Cardiac septum (tissue), 1 donor: ENCODE measurements at places on chromosomes 3 and 15. TPM values are rescaled to one million over a fixed set of nuclear protein-coding genes. Genes with fewer than 3 reads are reported as not detected.

DNA sequence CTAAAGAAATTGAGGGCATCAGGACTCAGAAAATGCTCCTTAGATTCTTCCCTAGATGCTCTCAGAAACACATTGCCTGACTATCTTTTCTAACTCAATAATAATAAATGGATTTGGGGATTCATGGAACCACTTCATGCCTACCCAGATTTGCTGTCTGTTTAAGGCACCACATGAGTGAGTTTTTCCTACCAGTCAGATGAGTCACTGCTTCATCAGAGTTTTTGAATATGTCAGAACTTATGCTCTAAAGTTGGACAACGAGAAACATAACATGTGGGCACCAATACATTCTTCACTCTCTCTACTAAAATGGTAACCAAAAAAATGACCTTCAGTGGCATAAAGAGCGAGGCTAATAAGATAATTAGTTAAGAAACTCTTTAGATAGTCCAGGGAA lies 1135.1 kb downstream of the TUSC7 start:
- no peak for DNase-seq

DNA sequence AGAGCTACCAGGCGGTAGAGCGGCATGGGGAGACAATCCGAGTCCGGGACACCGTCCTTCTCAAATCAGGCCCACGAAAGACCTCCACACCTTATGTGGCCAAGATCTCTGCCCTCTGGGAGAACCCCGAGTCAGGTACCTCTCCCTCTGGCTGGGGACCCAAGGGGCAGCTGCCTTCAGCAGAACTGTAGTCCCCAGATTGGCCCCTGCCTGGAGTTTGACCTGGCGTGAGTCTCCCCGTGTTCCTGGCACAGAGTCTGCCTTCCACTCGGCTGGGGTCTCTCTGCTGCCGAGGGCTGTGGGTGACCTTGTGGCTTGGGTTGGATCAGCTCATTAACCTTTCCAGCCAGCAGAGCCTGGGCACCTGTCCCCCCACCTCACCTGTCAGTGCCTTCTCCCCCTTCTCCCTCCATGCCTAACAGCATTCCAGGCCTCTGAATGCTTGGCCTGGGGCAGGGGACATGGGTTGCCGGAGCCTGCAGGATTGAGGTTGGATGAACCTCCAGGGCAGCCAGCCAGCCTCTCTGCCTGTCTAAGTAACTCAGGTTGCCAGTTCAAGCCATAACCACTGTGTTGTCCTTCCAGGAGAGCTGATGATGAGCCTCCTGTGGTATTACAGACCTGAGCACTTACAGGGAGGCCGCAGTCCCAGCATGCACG lies 6.8 kb upstream of the CHST14 start:
- no peak for DNase-seq

DNA sequence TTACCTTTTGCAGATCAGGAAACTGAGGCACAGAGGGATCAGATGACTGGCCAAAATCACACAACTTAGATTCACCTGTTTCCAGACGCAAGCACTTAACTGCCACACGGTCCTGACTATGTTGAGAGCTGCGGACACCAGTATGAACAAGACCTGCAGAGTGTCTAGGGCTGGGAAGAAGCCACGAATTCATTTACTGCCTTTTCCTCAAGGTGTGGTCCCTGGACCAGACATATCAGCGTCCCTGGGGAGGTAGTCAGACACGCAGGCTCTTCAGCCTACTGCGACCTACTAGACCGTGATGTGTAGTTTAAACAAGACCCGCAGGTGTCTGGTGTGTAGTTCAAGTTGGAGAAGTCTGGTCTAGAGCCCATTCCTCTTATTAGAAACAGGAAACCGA lies 541 bp upstream of the SLC6A11 start:
- no peak for DNase-seq

DNA sequence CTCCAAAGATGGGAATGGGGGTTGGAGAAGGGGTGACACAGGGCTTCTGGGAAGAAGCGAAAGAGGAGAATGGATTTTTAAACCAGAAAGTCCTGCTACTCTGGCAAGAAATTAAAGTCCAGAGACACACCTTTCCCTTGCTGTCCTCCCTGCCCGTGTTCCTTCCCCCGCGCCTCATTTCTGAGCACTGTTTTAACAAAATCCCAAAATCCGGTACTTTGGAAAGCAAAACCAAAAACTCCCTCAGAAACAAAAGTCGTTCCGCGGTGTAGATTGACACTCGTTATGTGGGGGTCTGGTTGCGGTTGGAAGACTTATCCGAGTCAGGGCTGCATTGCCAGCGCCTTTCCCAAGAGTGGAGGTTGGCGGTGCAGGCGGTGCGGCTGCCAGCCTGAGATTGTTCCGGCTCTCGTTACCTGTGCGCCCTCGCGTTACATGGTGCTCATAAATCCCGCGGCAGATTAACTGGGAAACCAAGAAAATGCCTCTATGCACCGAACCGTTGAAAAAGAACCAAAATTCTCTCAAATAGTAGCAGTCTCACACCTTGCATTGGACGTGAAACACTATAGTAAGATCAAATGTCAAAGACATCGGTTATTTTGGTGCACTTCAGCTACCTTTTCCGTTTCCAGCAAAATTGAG lies 217.7 kb downstream of the MEIS2 start:
- DNase-seq: no peak

CPLX3 gene
- 0.67 TPM for total RNA-seq

GRCh38 chr3:174035328-174035886 lies 637.9 kb downstream of the NLGN1 start:
- DNase-seq: no peak

DNA sequence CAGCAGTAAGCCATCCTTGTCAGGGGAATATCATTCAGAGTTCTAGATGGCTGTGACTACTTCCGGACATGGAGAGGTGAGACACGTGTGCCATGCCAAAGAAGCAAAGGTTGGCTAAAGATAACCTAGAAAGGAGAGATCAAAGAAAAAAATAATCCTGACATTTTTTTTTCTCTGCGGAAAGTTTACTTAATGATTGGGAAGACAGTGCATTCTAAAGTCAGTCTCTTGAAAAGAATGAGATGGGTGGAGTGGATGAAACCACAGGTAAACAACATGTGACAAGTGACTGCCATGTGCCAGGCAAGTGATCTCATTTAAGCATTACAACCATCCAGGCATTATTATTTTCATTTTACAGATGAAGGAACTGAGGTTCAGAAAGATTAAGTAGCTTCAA lies 436.6 kb downstream of the SOX2 start:
- no peak for DNase-seq

DNA sequence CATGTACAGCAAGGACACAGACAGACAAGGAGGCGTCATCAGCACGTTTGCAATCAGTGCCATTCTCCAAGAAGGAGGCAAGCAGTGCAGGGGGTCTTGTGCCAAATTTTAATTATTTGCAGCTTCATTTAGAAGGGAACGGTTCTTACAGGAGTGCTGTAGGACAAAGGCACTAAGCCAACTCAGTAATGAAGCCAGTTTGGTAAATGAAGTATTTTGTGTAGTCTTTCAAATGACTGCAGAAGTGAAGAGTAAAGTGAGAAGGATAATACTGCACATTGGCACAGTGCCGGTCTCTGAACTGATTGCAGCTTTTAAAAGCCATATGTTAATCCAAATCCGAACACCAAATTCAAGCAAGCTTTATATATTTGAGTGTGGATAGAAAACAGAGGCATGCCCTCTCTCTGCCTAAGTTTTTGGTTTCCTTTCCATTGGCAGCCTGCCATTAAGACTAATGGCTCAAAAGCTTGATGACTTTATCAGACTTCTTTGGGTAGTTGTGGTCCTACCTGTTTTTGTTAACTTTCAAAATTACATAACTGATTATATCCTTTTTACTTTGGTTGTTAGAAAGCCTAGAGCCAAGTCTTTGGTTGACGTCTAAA lies 101.3 kb downstream of the SENP2 start:
- no peak for DNase-seq

AGTR1 gene
- 0.67 TPM for total RNA-seq

- no peak for DNase-seq
Measured at GRCh38 chr3:17579289-17580031, 163.0 kb downstream of the TBC1D5 start.

DNA sequence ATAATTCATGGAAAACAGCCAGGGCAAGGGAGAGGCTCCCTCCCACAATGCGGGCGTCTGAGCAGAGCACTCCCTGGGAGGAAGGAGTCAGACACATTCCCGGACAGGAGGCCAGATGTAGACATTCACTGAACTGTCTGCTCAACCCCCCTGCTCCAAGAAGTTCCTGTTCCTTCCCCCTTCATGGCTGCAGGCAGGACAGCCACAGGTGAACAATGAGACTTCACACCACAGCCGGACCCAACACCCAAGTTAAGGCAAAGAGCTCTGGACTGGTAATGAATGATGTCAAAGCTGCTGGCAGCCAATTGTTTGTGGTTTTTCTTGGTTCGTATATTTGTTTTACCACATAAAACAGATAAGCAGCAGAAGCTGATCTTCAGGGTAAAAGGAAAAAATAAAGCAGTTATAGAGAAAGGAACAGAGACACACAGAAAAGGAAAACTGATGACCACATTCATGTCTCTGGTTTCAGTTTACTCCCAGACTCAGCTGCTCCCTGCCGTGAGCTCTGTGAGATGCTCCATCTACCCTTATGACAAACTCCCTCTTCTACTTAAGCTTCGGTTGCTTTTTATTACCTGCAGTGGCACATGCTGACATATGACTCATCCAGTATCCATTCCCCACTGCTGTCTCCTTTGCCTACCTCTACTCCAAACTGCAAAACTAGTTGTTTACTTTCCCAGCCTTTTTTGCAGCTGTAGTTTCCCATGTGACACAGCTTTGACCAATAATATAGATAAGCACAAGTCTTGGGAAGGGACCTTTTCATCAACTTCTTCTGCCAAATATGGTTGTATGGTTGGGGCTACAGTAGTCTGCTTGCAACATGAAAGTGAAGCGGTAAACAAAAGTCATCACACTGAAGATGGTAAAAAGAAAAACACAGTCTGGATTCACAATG lies 33.1 kb downstream of the DZIP1L start:
- no peak for DNase-seq

DNA sequence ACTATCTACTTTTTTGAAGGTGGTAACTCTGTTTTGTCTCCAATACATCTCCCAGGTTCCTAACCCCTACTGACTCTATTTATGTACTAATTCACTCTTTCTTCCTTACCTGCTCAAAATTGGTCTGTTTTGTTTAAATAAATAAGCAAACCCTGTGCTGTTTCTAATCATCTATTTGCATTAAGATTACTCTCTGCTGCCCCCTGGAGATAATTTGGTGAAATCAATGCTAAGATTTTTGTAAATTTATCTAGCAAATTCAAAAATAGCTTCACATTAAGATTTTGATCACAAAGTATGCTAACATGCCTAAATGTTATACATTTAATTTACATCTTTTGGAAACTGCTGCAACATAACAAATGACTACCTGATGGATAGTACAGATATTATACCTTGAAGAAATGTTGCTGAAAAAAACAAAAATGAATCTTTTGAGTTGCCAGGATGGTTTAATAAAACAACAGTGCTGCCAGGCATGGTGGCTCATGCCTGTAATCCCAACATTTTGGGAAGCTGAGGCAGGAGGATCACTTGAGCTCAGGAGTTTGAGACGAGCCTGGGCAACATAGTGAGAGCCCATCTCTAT lies 4.4 kb upstream of the CD200R1 start:
- DNase-seq: no peak

GRCh38 chr15:38558372-38559059 lies 6.1 kb downstream of the RASGRP1 start:
- no peak for DNase-seq

DNA sequence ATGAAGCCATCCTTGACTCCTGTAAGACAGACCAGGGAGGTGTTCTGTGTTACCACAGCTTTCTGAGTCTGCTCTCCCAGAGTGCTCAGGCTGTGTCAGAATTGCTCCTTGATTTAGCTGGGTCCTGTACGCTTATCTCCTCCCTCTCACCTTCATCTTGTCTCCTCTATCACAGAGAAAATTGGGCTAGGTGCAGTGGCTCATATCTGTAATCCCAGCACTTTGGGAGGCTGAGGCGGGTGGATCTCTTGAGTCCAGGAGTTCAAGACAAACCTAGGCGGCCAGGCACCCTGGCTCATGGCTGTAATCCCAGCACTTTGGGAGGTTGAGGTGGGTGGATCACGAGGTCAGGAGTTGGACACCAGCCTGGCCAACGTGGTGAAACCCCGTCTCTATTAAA lies 5.9 kb downstream of the SCAMP5 start:
- no peak for DNase-seq

GRCh38 chr3:194206320-194206719 lies 70.4 kb downstream of the HES1 start:
- DNase-seq: no peak

- no peak for DNase-seq
Measured at GRCh38 chr15:65521350-65521749, 3.9 kb upstream of the DPP8 start.

DNA sequence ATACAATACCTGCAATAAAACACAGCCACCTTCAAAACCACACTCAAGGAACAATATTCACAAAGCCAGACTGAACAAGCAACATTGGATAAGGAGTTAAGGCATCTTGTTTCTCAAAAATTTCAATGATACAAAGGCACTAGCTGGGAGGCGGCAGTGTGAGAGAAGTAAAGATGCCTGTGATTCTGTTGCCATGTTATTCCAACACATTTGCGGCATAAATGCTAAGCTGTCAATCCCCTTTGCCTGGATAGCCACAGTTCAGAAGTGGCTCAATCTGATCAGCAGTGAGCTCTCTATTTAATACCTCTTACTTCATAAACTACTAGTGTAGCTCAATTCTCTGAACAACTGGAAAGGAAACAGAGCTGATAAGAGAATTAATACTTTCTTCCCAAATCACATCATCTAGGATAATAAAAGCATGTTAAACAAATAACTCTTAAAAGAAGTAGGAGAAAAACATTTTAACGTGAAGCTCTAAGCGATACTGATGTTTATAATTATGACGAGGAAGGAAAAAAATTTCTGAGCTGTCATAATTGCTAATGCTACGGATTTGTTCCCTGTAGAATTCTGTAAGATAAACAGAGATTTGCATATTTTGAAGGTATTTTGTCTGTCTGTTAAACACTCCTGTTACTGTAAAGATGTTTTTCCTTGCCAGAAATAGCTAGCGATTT lies 358.4 kb downstream of the FOXP1 start:
- DNase-seq: no peak

CCDC13 gene
- 1.1 TPM for total RNA-seq

CDCP1 gene
- total RNA-seq: 0.57 TPM

DNA sequence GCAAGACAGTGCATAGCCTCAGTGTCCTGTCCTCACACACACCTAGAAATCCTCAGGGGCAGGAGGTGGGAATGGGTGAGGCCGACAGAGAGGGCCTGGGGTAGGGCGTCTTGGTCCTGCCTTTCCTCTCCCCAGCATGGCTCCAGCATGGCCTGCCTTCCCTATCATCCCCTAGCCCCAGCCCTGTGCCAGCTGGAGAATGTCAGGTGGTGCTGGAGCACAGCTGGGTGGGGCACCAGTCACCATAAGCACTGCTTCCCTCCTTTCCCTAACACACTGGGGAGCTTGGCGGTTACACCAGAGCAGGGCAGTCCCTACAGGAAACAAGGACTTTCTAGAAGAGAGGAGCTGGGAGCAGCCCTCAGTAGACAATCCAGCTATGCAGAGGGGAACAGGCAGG lies 236.8 kb downstream of the KLF13 start:
- DNase-seq: no peak
